ENCODE measurements at places on chromosomes 16 and 17. TPM values are rescaled to one million over a fixed set of nuclear protein-coding genes. Genes with fewer than 3 reads are reported as not detected.

Gene OTOA
- total RNA-seq: 0.16 TPM

DNA sequence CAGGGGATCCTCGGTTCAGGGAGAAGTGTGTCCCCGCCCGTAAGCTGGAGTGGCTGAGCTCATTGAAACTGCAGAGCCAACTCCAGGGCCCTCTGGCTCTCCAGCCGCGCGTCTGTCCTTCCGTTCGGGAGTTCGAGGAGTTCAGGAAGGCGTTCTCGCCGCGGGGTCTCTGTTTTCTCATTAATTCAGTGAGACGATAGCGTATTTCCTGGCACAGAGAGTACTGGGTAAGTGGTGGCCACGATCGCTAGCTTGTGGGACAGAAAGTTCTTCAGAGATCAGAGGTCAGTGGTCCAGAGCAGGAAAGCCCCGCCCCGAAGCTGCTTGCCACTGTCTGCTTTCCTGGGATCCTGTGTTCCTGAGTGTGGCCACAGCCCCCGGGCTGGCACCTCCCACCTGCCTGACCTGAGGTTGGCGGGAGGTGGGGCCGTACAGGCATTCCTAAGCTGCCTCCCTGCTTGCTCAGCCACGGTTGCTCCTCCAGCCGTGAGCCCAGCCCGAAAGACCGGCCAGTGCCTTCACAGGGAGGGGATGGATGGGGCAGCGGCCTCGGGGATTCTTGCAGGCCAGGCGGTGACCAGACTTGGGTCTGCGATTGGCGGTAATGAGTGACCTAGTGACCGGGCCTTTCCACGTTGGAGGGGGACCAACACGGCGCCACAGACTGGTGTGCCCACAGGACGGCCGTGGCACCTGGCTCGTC, 8.9 kb downstream of the BAIAP2 start:
- no peaks in the 10 kb centered on the region for H3K27me3 ChIP-seq
- H3K4me1 ChIP-seq: peaks cover 2% of the 10 kb centered on the region
- no peak overlapping the region for H3K27ac ChIP-seq
- H3K36me3 ChIP-seq: no peaks in the 10 kb centered on the region
- H3K4me3 ChIP-seq: no peak overlapping the region

GRCh38 chr17:71527311-71527710, 593.5 kb upstream of the SOX9 start:
- no peaks in the 10 kb centered on the region for H3K36me3 ChIP-seq
- H3K4me1 ChIP-seq: no peaks in the 10 kb centered on the region
- H3K27me3 ChIP-seq: no peaks in the 10 kb centered on the region
- no peak overlapping the region for H3K4me3 ChIP-seq

DNA sequence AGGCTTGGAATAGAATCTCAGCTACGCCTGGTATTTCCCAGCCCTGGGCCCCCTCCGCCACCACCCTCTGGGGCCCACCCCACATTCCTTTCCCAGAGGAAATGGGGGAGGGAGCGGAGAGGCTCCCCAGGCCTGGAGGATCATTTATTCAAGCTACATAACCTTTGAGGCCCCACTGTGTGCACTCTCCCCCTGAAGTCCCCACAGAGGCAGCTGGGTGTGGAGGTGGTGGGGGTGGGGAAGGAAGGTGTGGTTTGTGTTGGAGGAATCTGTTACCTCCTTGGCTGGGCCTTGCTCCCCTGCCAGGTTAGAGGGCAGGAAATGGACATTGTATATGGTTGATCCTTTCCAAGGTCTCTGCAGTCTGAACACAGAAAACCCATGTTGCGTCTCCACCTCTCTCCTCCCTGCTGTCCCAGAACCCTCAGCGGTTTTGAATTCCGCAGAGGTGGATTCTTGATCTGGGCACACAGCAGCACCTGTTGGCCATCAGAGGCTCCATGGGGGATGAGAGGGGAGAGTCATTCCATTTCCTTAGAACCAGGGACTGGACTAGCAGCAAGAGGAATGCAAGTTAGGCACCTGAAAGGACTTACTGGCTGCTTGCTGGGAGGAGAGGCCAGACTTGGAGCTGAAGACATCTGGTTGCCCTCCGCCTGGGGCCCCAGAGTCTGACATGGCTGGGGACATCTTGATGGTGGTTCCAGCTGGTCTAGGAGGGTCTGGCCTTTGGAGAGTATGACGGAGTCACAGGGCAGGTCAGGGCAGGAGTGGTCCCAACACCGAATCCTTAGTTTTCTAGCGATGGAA, 23.0 kb downstream of the ARHGAP23 start:
- peaks cover 17% of the 10 kb centered on the region for H3K4me1 ChIP-seq
- H3K27me3 ChIP-seq: peaks cover 58% of the 10 kb centered on the region
- no peak for DNase-seq
- peaks cover 11% of the 10 kb centered on the region for H3K36me3 ChIP-seq
- H3K4me3 ChIP-seq: no peak overlapping the region

DNA sequence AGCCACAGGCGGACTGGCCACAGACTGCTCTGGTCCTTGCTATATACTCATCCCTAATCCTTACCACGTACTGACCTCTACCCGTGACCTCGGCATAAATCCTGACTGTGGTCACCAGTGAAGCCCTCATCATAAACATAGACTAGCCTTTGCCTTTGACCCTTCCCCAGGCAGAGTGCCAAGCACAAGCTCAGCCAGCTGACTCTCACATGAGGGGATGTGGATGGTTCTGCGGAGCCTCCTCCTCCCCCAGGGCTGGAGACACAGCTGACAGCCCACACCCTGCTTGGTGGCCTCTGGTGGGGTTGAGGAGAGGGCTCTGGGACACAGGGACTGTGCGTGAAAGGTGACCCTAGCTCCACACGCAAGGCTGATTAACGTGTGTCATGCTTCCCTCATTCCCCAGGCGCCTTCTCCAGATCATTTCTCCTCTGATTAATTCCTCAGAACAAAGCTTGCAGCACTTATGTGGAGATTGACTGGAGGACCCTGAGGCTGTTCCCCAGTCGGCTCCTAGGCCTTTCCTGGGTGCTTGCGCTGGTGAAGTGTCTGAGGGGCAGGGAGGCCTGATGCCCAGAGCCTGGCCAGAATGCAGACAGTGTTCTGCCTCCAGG, 241.5 kb upstream of the NLRP1 start:
- peaks cover 55% of the 10 kb centered on the region for H3K27me3 ChIP-seq
- no peak overlapping the region for H3K4me3 ChIP-seq
- DNase-seq: no peak
